ENCODE measurements at places on chromosomes 7 and 10.

DNA sequence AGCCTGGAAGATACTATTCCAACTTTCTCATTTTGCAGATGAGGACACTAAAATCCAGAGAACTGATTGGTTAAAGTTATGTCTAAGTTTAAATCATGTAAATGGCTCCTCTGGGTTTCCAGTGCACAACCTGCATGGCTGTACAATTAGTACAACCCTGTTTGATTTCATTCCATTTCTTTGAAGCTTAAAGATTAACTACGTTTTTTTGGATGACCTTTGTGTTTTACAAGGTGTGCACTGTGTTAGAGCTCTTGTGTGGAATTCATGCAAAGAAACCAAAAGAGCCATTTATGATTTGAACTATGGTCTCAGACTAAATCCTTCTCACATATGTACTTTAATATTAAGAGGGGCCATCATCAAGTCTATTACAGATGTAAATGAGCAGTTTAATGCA lies 149.5 kb downstream of the TMEM168 start:
- no peak for DNase-seq

DNA sequence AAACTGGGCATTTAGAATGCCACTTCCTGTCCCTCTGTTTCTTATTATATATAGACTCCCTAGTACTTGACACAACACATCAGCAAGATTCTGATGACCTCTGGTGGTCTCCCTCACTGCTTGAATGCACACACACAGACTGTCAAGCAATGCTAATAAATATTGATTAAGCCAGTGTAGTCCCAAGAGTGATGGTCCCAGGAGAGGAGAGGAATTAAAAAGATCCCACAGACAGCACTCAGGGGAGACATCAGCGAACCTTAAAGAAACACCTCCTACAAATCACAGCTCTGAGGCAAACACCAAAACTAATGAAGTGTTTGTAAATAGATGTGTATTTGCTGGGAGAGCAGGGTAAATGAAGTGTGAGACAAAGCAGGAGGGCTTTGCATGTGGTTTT lies 1291.2 kb downstream of the XPNPEP1 start:
- DNase-seq: no peak

DNA sequence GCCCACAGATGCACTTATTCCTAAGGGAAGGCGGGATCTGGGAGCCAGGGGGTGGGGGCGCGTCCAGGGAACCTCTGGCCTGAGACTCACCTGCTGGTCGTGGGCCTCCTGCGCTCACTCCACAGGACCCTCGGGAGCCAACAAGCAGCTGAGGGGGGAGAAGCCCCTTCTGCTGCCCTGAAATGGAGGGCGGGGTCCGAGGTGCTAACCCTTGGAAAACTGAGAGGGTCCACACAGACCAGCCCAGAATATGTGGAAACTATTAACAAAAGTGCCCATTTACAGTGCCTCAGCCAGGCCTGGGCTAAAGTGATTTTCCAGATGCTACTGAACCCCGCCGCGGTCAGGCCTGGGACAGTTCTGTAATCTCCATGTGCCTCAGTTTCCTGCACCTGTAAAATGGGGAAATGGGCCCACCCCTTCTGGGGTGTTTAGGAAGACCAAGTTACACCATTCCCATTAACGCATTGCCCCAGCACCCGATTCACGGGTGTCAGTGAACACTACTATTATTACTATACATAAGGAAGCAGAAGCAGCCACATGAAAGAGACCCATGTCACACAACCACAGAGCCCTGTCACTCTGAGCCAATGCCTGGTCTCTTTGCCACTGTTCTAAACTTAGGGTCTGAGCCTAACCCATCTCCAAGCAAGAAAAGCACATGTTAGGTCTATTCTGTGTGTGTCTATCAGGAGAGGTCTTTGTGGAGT lies 630 bp upstream of the VSTM4 start:
- no peak for DNase-seq

GRCh38 chr7:74290553-74290950 lies 1.3 kb downstream of the CLIP2 start:
- no peak for DNase-seq

DNA sequence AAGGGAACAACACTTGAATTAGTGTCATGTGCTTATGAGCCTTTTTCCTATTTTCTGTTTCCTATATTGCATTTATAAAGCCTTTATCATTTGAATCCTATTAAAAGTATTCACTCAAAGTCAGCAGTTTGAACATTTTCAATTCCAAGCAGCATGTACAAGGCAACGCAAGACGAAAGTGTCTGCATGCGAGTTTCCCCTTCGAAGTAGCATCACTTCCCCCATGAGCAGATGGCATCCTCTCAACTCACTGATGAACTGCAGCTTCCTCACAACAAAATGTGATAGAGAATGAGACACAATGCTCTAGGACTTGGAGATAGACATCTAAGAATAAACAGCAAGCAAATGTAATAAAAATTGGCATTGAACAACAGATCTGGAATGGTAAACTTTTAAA lies 270.7 kb downstream of the PRPF18 start:
- DNase-seq: no peak

DNA sequence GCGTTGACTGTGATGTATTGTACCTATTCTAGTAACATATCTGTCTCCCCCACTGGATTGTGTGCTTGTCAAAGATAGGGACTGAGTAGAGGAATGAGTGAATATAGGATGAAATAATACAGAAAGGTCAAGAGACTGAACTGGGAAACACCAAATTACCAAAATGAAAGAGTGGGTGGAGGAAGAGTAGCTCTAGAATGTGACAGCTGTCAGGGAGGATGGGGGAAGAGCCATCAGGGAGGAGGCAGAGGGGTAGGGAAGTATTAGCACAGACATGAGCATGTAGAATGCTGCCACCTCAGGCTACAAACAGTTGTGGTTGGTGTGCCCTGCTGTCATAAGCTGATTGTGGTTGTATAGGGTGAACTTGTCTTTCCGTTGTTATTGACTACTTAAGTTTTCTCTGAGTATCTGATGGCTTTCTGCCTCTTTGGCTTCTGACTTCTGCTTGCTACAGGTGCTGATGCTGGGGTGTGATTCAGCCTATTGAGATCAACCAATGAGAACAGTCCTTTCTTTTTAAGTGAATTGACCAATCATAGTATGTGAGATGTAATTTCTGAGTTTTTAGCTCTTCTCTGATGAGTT lies 5.6 kb downstream of the CCSER2 start:
- no peak for DNase-seq

GRCh38 chr7:30487371-30487770 lies 8.8 kb upstream of the NOD1 start:
- no peak for DNase-seq

DNA sequence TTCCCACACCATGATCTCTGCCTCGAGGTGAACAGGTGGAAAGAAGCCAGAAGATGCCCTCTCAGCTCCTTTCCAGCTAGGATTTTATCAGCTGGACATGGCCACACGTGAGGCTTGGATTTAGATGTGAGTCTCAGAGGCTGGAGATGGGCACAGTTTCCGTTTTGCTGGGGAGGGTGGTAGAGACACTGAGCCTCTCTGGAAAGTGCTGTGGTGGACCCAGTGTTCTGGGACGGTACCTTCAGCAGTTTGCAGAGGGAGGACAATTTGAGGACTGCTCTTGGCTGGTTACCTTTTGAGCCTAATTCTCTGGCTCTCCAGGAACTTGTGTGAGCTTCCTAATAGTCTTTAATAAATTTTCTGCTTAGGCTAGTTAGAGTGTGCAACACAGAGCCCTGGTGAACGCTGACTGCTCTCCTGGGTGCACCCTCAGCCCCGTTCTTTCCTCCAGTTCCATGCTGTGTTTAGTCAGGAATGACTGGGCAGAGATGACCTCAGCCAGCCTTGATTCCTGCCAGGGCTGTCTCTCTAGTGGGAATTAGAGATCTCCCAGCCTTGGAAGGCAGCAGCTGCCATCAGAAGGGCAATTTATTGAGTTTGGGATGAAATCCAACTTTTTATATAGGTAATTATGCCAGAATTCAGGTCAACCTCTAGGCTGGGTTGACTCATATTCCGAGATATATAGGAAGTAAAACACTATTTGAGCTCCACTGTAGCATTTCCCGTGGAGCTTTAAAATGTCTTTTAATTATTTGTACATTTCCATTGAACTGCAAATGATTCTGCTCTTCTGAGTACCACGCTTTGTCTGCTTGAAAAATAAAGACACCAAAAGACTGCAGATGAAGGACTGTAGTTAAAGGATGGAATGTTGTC lies 103.9 kb downstream of the GATA3 start:
- no peak for DNase-seq

- no peak for DNase-seq
These were observed 79.1 kb downstream of the MGMT start for GRCh38 chr10:129546106-129546505.

GRCh38 chr10:127319691-127320090 lies 123.3 kb upstream of the INSYN2A start:
- DNase-seq: no peak

- no peak for DNase-seq
These were observed 212.5 kb upstream of the PPP2R2D start for GRCh38 chr10:131688304-131688703.

DNA sequence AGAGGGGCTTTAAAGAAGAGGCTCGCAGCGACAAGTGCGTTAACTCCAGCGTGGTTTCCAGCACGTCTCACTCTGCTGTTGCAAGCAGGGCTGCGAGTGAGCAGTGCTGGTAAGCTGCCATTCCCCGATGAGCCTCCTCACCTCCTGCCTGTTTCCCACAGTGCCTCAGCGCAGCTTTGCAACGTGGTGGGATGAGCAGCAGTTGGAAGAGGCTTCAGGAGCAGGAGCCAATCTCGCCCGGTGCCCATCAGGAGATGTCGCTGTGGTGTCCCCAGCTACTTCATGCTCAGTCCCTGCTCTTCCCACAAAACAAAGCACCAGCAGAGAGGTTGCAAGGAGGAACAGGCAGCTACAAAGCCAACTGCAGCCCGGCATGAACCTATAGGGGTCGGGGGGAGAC lies 2.4 kb upstream of the ADARB2 start:
- DNase-seq: no peak

- no peak for DNase-seq
These were observed 52.3 kb downstream of the EZH2 start for GRCh38 chr7:148831782-148832181.

- DNase-seq: no peak
These were observed 501.6 kb downstream of the PTPRN2 start for GRCh38 chr7:158085741-158086695.

DNA sequence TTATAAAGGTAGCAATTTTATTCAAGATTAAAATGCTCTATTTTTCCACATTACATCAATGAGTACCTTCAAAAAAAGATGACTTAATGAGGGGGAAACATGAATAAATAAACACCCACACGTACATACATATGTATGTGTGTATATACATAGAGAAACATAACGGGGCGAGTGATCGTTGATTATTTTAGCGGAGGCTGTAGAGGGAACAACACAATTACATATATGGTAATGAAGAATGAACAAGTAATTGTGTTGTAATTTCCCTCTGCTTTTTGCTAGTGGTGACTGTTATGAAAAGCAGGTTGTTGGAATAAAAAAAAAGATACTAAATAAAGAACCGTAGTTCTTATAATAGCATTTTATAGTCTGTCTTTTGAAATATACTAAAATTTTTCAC lies 63.2 kb downstream of the CACNB2 start:
- DNase-seq: no peak

DNA sequence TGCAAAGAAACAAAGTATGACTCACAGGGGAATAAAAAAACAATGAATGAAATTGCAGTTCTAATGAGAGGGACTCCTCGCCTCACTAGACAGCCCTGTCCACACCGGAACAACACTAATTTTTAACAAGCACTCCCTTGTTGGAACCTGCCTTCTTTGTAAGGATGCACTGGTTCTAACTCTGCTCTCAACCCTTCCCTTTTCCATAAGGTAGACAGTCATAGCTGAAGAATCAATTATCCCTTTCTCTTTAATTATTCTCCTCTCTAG lies 65.1 kb downstream of the TSPAN12 start:
- DNase-seq: no peak

- DNase-seq: no peak
These were observed 701.2 kb upstream of the IGFBP3 start for GRCh38 chr7:46622251-46622650.

DNA sequence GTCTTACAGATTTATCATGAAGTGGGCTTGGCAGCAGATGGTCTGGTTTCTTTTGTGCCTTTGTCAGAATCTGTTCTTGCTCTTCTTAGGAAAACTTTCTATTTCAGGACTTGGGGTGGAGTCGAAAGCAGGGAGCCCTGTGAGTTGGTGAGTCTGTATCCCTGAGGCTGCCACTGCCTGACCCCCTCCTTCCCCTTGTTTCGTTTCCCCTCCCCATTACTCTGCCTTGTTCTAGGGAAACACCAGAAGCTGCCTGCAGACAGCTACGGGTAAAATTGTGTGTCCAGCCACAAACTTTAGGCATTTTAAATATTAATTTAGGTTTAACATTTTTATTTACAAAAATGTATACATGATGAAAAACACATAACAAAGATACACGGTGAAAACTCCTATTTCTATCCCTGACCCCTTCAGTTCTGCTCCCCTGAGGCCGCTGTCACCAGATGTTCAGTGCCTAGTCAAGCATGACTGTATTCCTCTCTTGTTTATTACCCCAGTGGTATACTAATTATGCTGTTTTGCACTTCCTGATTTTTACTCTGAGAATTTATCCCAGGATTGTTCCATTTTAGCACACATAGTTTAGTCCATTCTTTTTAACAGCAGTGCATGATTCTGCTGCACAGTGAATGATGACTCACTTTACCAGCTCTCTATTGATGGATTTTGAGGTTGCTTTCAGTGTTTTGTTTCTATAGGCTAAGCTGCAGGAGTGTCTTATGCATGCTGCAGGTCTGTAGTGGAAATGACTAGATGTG lies 9.1 kb downstream of the TSPAN14 start:
- DNase-seq: no peak

DNA sequence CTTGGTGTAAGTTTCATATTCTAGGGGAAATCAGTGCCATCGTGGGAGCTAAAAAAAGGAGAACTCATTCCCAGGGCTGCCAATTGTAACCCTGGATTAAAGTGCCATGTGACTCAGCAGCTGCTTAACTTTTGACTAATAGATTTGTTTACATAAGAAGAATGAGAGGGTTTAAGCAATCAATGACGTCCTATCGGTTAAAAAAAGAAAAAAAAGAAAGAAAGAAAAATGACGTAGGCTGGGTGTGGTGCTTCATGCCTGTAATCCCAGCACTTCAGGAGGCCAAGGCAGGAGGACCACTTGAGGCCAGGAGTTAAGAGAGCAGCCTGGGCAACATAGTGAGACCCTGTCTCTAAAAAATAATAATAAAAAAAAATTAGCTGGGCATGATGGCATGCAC lies 116.2 kb upstream of the AFAP1L2 start:
- DNase-seq: no peak

DNA sequence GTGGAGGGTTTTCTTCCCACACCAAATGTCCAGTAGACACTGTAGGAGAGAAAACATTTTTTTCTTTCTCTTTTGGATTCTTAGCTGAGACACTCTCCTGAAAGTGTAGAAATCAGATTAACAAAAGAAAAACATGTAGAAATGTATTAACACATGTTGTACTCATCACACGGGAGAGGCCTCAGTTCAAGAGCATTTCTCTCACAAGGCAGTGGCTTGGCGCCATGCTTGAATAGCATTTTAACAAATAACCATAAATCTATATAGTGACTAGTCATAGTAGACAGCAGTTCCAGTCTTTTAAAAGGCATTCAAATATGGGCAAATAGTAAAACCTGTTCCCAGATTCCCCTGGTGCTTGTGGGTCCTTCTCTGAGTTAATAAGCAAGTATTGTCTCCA lies 38.3 kb upstream of the GHITM start:
- no peak for DNase-seq

- DNase-seq: no peak
These were observed 15.4 kb downstream of the PIP4K2A start for GRCh38 chr10:22698941-22699440.
